Small intestine (tissue), 16 donors: ENCODE measurements at places on chromosomes 4 and X. TPM values are rescaled to one million over a fixed set of nuclear protein-coding genes. Genes with fewer than 3 reads are reported as not detected.

FAM9B gene
- polyA plus RNA-seq, result 0.04 TPM

DNA sequence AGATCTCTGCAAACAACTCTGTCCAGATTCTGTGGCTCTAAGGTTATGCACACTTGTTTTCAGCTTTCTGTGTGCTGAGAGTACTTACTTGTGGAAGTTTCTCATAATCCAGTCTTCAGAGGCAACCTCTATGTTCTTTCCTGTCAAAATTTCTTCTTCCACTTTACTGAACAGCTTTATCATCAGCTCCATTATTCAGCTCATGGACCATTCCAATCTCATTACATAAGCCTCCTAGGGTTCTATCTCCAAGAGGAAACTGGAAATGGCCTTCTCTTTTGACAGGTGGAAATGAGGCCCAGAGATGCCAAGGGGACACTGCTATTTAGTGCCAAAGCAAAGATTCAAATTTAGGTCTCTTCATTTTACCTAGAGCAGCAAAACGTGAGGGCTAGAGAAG lies 61.3 kb downstream of the CHRDL1 start:
- DNase-seq, result no peak

- DNase-seq, result no peak
Observed at GRCh38 chr4:70722199-70722791, 531 bp downstream of the RUFY3 start.

GRCh38 chr4:38568768-38569167 lies 95.2 kb upstream of the KLF3 start:
- DNase-seq, result no peak

DNA sequence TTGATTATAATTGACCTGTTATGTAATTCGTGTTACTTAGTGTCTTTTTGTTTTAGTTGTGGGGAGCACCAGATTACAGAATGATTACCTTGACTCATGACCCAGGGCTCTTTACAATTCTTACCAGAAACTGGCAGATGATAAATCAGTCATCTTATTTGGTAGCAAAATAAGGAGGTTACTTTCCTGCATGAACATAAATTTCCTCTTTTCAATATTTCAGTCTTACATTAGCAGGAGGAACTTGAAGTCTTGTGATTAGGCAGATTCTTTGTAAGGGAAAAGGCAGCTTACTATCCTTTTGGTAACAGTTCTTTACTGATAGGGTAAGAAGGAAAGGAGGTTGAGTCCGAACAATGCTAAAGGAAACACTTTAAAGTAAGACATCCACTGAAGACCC lies 26.0 kb upstream of the SLC25A5 start:
- no peak for DNase-seq

- DNase-seq, result no peak
Observed at GRCh38 chrX:57565198-57565597, 26.6 kb upstream of the ZXDB start.

GRCh38 chrX:10797466-10797865 lies 177.1 kb upstream of the MID1 start:
- DNase-seq, result no peak

DNA sequence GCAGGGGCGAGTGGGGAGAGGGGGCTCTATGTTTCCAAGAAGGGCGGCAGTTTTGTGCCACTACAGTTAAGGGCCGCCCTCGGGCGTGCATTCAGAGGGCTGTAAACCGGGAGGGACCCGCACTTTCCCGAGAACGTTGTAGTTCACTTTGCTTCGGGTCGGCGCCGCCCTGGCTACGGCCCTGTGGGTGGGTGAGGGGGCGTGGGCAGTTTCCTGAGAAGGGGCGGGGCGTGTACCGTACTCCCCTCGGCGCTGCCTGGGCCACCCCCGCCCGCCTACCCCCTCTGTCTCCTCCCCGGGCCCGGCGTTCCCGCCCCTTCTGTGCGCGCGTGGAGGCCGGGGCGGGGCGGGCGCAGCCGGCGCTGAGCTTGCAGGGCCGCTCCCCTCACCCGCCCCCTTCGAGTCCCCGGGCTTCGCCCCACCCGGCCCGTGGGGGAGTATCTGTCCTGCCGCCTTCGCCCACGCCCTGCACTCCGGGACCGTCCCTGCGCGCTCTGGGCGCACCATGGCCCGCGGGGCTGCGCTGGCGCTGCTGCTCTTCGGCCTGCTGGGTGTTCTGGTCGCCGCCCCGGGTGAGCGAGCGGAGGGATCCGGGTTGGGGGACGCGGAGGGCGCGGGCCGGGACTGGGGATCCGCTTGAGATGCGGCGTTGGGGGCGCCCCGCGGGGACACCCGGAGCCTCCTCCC lies at the start of gene CD99:
Gene CD99, plus strand, starts transcription at position 440 of the 687 bp plus-strand sequence. Its CDS starts 66 bp downstream, at position 506.
- DNase-seq, result peak; percentile 98

ADGRA3 gene
- polyA plus RNA-seq, result 52.3 TPM

DNA sequence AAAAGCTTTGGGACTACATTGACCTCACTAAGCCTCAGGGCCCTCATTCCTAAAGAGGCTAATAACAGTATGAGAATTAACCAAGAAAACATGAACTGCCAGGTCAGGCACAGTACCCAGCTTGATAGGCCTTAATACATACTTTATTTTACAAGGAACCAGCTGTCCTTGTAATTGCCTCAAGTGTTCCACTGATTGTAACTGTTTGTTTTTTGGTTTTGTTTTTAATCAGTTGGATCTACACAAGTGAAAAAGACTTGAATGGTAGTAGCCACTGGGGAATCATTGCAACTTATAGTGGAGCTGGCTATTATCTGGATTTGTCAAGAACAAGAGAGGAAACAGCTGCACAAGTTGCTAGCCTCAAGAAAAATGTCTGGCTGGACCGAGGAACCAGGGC lies 35.6 kb downstream of the PKD2 start:
- DNase-seq, result no peak

GRCh38 chrX:109739625-109740432 lies 6.8 kb upstream of the ACSL4 start:
- peak; percentile 36 for DNase-seq

DNA sequence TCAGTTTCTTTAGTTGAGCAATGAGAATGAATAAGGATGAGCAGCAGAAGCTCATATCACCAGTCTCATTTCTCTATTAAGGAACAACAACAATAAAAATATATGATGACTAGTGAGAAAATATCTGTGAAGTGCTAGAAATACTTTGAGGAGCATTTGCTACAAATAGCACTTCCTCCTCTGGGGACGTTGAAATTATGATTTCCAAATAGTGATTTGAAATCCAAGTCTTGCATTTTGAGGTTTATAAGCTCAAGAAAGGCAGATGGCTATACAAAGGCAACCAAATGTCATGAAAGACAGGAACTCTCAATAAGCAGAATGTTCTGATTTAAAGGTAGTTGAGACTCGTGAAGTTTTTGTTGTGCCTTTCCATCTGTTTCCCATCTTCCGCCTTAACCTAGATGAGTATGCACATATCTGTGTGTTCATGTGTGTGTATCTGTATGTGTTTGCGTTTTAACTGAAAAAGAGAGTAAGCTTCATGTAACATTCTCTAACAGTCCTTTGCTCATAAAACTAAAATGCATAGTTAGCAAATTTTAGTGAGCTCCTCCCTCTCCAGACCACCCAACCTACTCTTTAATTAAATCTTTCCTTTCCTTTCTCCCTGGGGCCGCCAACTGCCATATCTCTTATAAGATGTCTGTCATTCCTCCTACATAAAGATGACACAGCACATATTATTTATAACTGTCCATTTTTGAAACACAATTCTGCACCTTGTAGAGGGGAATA lies 222.6 kb upstream of the RASGEF1B start:
- no peak for DNase-seq

DNA sequence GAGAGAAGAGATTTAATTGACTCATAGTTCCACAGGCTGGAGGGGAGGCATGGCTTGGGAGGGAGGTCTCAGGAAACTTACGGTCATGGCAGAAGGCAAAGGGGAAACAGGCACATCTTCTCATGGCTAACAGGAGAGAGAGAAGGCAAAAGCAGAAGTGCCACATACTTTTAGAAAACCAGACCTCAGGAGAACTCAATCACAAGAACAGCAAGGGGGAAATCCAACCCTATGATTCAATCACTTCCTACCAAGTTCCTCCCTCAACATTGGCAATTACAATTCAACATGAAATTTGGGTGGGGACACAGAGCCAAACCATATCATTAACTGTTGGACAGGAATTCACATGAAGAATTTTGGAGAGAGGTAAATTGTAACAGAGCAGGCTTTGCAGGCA lies 485.3 kb upstream of the PITX2 start:
- DNase-seq, result no peak

- DNase-seq, result no peak
Observed at GRCh38 chrX:31272472-31272775, 200.6 kb upstream of the FTHL17 start.

- no peak for DNase-seq
Observed at GRCh38 chr4:105352826-105353225, 121.0 kb downstream of the PPA2 start.

MAPK10 gene
- 2.7 TPM for polyA plus RNA-seq

DNA sequence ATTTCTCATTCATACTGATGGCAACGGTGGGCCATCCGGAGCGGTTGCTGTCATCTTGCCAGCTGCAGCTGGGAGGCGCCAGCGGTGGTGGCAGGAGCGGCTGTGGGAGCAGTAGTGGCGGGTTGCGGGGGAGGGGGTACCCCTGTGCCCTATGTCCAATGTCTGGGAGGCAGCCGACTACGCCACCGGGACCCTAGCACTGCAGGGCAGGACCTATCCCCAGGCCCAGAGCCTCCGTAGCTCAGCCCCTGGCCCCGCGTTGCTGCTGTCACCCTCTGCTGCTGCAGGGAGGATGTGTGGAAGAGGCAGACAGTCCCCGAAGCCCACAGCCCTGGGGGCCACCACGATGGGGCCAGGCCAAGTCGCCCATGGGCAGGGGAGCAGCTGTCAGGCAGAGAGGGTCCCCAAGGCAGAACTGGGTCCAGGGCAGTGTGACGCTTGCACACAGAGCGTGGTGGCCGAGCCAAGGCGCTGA lies 10.0 kb upstream of the SPP1 start:
- DNase-seq, result no peak

GRCh38 chrX:11381464-11381863 lies 88.3 kb downstream of the AMELX start:
- DNase-seq, result peak; percentile 42

SPANXN1 gene
- not detected for polyA plus RNA-seq

NPNT gene
- polyA plus RNA-seq, result 28.9 TPM

DNA sequence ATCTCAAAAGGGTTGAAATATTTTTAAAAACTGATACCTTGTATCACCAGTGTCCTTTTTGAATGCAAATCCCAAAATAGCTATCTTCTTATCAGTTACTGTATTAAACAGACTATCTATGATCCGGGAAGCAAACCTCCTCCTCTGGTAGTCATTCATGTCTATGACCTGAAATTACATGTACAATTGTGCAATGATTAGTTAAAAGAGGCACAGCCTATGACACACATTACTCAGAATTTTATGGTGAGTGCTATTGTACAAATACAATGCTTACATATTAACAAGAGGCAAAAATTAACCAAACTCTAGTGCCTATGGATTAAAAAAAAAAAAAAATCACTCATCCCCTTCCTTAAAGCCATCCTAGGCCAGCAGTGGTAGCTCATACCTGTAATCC lies 21.7 kb downstream of the UGDH start:
- DNase-seq, result no peak

DNA sequence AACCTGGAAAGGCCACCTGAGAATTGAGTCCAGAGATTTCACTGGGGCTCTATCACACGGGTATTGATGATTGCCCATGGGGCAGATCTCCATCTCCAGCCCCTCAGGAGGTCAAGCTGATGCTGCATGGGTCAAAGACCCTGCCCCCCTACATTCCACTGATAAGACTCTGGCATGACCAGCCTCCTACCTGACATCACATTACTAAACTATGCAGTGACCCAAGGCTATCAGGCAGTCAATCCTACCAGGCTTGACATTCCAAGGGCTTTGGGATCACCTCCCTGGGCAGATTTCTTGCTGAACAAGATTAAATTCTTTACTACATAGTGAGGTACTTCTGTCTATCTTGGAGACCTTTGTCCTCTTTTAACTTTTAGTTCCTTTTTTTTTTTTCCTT lies 192.7 kb upstream of the STS start:
- DNase-seq, result peak; percentile 21

GABRQ gene
- 0.09 TPM for polyA plus RNA-seq

CFI gene
- polyA plus RNA-seq, result 8.1 TPM

AIFM1 gene
- 47.2 TPM for polyA plus RNA-seq

DNA sequence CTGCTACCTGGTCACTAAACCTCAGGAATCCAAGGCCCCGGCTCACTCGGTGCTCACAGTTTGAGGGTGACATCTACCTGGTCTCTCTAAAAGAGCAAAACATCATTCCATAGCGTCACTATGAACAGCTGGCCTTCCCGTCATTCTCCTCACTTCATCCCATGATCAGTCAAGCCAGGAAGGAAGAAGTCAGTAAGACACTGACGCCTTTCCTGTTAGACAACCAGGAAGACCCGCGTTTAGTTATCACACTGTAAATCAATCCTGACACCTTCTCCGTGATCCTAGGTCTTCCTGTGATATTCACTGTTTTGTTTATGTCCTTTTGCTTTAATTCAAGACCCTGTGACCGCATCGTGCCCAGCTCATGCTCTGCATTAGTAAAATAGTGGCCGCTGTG lies 31.6 kb upstream of the CDKN2AIP start:
- no peak for DNase-seq

GRCh38 chr4:143262838-143263237 lies 73.8 kb upstream of the GAB1 start:
- DNase-seq, result no peak

DNA sequence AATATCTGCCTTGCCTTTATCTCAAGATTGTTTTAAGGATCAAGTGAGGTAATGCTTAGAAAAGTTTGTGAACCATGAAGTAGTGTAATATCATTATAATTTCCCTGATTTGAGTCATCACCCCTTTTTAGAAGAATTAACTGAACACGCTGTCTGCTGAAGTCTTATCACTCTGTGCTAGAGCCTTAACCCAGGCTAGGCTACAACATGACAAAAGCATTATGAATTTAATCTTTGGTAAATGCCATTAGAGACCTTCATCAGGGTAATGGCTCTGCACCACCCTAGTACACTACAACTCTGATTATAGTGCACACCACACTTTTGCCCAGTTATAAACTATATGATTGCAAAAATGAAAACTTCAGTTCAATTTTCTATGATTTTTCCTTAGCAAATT lies 118.3 kb downstream of the ADGRL3 start:
- no peak for DNase-seq

DNA sequence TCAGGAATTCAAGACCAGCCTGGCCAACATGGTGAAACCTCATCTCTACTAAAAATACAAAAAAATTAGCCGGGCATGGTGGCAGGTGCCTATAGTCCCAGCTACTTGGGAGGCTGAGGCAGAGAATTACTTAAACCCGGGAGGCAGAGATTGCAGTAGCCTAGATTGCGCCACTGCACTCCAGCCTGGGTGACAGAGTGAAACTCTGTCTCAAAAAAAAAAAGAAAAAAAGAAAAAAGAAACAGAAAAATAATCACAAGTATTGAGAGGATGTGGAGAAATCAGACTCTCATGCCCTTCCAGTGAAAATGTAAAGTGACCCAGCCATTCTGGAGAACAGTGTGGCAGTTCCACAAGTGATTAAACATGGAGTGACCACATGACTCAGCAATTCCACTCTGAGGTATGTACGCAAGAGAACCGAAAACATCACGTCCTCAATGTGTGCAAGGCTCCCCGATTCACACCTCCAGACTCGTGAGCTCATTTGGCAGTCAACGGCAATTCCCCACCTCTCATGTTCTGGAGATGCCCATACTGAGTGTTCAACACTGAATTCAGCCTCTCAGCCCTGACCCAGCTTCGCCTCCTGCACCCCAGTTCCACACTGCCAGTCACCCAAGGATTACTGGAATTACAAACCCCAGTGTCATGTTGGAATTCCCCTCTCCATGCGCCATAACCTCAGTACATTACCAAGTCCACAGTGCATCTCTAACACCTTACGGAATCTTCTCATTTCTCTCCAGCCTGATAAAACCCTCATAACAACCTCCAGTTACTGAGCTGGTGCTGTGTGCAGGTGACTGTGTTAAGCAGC lies 21.1 kb downstream of the ACOX3 start:
- DNase-seq, result no peak

GRCh38 chr4:67531379-67531962 lies 13.8 kb downstream of the CENPC start:
- no peak for DNase-seq
